KBM-7 (cell line): ENCODE measurements at places on chromosomes 11 and 22.

DNA sequence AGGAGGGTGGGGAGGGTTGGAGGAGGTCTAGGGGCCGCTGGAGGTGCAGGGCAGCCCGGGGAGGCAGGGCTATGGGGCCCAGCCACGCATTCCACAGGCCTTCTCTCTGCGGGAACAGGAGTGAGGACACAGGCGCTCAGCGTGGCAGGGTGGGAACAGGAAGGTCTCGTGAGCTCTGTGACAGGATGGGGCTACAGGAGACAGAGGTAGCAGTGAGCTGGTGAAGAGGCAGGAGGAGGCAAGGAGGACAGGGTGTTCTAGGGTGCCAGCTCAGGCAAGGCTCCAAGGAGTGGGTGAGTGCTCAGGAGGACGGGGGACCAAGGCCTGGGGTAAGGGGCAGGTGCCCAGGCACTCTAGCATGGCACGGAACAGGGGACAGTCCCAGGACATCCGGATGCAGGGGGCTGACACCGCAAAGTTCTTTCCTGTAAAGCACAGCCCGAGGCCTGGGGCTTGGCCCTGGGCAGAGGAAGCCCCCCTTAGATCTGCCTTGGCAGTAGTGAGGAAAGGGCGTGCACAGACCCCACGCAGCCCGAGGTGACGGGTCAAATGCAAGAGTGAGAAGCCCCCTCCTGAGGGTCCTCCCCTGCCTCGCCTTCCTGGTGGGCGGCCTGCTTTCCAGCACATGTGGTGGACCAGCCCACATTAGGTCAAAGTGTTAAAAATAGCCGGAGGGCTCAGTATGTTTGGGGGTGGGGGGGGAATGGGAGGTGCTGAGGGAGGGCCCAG is 4.7 kb upstream of the NEAT1 start:
- peak; percentile 46 for DNase-seq

DNA sequence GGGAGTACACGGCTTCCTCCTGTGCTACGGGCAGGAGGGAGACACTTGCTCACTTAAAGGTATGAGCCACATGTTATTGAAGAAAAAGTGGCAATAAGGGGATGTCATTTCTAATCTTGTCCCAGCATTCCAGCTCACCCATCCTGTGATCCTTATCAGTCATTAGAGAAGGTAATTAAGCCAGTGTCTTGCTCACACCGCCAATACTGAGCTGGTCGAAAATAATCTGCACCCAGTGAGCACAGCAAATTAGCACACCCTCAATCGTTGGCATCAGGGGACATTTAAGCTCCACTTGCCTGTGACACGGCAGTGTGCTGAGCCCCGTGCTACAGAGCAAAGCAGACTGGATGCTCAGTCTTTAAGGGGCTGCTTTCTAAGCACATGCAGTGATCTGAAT is 510.7 kb downstream of the OPCML start:
- no peak for DNase-seq

- no peak for DNase-seq
Measured at GRCh38 chr22:25084405-25085107, 115.1 kb upstream of the CRYBB3 start.

- DNase-seq = no peak
Measured at GRCh38 chr22:43512279-43512678, 100.5 kb downstream of the MPPED1 start.

GRCh38 chr11:65589444-65590239 is 6.0 kb downstream of the KCNK7 start:
- DNase-seq = no peak

DNA sequence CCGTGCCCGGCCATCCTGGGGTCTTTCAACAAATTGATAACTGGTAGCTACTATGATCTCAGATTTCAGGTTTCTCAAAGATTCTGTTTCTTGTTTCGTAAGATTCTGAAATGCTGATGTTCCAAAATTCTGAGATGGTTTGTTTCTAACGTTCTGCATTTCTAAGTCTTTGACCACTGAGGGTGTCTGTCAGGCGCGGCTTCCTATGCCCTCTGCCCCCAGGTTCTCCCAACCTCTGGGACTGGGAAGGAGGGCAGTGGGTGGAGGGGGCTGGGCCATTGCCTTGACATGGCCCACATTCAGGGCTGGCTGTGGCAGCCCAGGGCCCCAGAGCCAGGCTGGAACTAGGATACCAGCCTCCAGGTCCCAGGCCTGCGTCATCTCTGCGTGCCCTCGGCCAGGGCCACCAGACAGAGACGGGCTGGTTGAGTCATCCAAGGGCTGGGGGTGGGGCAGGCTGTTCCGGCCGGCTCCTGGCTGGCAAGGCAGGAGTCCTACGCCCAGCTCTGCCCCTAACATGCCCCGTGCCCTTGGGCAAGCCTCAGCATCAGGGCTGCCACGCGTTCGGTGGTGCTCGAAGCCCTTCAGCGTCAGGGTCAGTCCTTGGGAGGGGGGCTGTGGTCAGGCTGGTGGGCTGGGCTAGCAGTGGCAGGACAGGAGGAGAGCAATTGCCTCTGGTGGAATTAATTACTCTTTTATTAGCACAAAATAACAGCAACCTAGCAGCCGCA is 5.2 kb downstream of the TMEM134 start:
- DNase-seq = peak; percentile 57

DNA sequence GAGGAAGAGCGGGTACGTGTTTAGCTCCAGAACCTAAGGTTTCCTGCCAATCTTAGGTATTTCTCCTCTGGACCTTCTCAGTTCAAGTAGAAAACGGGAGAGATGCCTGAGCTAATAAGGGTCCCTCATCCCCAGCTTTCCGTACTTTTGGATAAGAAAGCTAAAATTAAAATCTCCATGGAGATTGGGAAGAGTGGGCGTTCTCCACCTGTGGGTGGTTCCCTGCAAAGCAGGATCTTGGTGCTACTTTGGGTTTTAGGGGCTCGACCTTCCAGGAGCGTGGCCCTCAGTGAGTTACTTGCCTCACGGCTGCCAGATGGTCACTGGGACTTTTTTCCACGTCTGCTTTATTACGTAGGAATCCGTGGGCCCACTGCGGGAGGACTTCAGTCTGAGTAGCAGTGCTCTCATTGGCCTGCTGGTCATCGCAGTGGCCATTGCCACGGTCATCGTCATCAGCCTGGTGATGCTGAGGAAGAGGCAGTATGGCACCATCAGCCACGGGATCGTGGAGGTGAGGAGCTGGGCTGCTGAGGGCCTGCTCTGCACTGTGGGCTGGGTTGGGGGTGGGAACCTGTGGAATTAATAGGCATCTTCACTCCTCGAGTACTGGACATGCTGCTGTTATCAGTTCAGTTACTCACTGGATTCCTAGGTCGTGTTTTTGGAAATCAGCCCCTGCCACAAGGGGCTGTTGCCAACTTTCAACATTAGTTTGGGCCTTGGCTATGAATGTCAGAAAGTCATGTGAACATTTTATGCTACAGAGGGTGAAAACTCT is 17.8 kb upstream of the ST14 start:
- DNase-seq = no peak

DNA sequence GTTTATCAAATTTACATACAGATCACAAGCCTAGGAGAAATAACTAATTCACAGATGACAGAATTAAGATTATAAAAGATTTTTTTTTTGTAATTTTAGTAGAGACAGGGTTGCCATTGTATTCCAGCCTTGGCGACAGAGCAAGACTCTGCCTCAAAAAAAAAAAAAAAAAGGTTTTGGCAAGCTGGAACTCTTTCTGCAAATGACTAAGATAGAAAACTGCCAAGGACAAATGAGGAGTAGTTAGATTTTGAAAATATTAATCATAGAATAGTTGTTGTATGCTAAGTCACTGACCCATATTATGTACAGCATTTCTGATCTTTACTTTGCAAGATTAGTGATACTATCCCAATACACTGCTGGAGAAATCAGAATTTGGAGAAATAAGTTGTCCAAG is 99.2 kb downstream of the C11orf65 start:
- DNase-seq = no peak

- DNase-seq = no peak
Measured at GRCh38 chr11:77127920-77128691, at the start of gene MYO7A. Gene MYO7A (plus strand): TSS chr11:77128246. CDS start chr11:77130635, 2,389 bp downstream.

DNA sequence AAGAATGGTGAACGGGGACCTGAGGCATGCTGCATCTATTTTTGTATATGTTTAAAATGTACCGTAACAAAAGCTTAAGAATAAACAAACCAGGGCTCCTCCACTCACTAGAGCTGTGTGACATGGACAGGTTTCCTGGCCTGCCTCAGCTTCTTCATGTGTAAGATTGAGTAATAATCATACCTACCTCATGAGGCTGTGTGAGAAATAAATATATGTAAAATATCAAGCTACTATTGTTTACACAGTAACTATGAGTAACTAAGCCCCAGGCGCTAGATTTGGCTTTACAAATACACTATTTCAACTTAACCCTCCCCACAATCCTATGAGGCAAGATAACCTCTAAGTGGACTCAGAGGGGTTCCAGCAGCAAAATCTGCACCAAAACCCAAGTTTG is 66.4 kb downstream of the SMCO4 start:
- no peak for DNase-seq

DNA sequence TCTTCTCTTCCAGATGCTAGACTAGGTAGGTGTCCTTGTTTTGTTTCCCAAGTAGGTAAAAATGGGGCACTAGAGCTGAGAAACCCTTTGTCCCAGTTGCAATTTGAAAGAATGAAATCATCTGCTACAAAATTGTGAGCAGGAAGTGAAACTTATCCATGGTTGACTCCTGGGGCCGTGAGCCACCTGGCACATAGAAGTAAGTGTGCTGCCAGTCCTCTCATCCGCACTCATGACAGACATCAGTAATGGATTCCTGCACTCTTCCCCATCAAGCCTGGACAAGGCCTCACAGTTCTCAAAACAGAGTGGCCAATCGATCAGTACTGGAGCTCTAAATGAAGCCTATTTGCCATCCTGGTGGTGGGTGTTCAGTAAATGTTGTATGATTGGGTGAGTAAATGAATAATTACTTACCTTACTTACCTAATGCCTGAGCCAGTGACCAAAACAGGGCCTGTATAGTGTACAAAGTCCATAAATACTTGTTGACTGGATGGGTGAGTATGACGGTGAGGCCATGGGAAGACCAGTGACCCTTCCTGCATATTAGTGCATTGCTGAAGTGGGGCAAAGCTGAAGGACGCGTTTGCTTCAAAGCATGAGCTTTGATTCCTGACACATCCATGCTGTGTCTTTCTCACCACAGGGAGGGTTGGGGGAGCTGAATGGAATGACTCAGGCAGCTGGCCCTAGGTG is 68.9 kb upstream of the HEPHL1 start:
- no peak for DNase-seq

DNA sequence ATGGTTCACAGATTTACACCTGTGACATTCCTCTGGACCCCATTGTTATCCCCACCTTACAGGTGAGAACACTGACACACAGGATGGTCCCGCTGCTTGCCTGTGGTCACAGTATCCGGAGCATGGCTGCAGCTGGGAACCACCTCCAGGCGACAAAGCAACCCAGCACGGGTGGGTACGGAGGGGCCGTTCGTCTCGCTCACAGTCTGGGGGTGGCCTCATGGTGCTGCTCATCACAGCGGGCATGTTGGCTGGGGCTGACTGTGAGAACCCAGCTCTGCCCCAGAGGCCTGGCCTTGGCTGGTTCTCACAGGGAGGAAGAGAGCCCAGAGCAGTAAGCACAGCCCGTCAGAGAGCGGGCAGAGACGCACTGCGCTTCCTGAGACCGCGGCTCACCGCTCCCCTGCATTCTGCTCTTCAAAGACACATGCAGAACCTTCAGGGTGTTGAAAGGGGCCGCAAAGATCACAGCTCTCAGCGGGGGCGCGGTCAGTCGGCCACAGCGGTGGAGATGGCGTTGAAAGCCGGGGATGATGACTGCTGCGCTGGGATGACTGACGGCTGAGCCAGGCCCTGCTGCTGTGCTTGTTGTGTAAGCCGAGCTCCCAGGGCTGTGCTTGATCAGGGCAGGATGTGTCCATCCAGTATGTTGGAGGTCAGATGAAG is 423.0 kb downstream of the BRD1 start:
- DNase-seq = no peak

GRCh38 chr11:103875855-103876510 is 160.5 kb upstream of the DDI1 start:
- DNase-seq = no peak

GRCh38 chr22:42842658-42843370 is 14.3 kb downstream of the ARFGAP3 start:
- DNase-seq = no peak

- no peak for DNase-seq
Measured at GRCh38 chr11:112903340-112903739, 57.9 kb upstream of the NCAM1 start.

- DNase-seq = no peak
Measured at GRCh38 chr22:37196539-37197450, 8.7 kb upstream of the C1QTNF6 start.
